ENCODE measurements at places on chromosomes 7 and 10.

DNA sequence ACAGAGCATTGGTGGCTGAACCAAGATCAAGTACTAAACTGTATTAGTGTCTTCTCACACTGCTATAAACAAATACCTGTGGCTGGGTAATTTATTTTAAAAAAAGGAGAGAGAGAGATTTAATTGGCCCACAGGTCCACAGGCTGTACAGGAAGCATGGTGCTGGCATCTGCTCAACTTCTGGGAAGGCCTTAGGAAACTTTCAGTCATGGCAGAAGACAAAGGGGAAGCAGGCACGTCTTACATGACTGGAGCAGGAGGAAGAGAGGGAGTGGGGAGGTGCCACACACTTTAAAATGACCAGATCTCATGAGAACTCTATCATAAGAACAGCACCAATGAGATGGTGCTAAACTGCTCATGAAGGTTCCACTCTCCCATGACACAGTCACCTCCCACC lies 95.2 kb upstream of the JCAD start:
- no peak for DNase-seq

GRCh38 chr10:116960066-116960776 lies 44.8 kb downstream of the SHTN1 start:
- DNase-seq = peak; percentile 46

DNA sequence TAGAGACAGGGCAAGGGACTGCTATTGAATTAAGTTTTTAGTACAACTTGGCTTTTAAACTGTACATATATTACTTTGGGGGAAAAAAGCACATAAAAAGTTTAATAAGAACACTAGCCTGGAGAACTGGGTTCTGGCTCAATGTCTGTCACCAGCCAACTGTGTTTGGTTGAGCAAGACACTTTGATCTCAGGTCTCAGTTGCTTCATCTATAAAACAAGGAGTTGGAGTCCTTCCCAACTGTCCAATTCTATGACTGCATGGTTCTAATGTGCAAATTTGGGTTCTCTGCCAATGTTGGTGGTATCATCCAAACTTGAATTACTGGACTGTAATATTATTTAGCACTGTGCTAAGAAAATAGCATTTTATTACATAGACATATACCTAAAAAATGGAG lies 50.3 kb downstream of the ATXN7L1 start:
- no peak for DNase-seq

GRCh38 chr10:74190494-74190893 lies 39.5 kb downstream of the ADK start:
- peak; percentile 39 for DNase-seq

GRCh38 chr7:24812305-24812945 lies 55.2 kb upstream of the GSDME start:
- DNase-seq = peak; percentile 72

DNA sequence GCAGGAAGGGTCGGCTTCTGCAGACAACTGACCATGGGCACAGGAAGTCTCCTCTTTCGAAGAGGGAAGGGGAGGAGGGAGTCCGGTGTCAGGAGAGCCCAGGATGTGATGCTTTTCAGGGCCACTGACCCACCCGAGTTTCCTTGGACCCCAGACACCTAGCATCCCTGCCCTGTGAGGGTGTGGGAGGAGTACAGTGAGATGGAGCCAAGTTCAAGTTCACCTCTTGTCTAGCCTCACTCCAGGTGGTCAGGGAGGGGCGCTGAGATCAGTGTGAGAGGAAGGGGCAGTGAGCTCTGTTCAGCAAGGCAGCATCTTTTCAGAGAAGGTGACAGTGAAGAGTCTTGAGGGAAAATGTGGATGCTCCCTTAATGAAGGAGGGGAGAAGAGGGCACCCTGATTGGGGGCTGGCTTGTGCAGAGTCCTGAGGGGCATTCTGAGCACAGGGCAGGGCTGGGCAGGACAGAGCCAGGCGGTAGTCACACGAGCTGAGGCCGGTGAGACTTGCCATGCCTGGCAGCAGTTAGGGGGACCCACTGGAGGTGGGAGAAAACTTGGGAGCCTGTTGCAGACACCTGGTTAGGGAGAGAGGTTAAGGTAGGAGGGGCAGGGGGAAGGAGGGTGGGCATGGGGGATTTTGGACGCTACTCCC lies 49.7 kb downstream of the ADCY1 start:
- no peak for DNase-seq

DNA sequence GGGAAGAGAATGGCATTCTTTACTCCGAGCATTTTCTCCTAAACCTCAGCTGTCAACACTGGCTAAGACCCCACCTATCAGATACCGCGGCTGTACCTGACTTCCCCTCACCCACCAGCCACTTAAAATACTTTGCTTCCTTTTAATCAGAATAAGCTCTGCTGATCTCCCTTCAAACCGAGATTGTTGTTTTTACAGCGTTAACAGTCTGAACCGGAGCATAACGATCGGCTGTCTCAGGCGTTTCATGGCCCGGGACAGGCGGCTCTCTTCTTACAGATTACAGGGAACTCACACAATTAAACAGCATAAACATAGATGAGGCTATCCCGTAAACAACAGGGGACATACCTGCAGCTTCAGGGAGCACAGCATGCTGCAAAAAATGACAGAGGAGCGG lies 174.3 kb upstream of the RNF32 start:
- DNase-seq = no peak

DNA sequence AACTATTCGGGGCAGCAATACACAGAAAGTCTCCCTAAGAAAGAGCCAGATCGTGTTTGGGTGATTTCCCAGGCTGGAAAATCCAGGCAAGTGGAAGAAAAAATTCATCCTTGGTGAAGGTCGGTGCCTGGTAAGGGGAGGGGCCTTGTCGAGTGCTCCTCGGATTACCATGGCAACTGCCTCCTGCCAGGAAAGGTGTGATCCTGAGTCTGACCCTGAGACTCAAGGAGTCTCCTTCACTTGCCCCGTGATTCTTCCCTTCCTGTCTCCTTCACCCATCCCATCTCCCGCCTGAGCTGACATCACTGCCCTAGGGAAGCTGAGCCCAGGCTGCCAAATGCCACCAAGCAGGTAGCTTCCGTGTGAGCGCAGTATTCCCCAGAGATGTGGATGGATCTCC lies 112.2 kb downstream of the MYL10 start:
- no peak for DNase-seq

DNA sequence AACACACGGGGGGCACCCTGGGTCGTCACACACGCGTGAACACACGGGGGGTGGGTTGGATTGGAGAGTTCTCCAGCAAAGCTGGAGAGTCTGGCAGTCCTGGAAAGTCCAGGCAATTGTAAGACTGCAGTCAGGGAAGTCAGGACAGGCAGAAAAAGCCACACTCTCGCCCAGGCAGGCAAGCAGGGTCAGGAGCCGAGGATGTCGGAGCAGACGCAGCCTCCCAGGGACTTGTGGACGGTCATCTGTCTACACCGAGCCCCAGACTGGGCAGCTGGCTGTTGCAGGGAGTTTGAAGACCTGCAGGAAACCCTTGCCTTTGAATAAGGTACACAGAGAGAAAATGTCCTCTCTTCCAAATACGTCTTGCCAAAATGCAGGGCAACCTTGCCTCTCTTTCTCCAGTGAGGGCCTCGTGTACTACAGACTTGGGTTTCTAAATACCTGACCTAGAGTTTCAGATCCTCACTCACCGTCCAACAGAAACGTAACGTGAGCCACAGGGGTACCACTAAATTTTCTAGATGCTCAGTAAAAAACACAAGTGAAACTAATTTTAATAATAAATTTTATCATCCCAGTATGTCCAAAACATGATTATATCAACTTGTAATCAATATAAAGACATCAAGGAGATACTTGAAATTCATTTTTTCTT lies 176.7 kb downstream of the ADARB2 start:
- DNase-seq = no peak
